Cardiac fibroblast (primary cell): ENCODE measurements at places on chromosomes 13 and 19.

DNA sequence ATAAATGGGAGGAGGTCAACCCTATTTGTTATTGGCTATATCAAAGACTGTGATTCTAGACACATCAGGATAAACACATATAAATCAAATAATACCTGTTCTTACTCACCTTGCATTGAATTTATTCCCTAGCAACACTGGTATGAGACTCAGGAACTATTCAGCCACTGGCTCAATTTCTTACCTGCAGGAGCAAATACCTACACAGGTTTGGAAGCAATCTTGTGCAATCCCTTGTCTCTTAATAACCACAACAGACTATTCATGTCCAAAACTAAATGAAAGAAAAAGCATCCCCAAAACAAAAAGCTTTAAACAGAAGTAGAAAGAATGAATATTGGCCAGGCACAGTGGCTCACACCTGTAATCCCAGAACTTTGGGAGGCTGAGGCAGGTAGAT lies 55.5 kb downstream of the TBC1D4 start:
- DNase-seq: no peak

DNA sequence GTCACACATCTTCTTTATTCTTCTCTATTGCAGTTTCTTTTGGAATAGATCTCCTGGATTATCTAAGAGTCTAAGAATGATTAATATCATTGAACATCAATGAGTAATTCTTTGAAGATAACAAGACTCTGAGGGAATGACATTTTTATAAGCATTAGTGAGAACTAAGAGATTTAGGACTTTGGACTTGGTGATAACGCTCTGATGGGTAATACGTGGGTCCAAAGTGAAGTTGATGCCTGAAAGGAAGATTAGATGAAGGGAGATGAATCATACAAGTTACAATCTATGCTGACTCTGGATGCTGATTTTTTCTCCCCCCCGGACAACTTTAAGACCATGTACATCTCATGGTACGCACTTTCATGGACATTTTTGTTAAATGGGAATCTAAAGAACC lies 364.5 kb downstream of the GPC5 start:
- DNase-seq: no peak

DNA sequence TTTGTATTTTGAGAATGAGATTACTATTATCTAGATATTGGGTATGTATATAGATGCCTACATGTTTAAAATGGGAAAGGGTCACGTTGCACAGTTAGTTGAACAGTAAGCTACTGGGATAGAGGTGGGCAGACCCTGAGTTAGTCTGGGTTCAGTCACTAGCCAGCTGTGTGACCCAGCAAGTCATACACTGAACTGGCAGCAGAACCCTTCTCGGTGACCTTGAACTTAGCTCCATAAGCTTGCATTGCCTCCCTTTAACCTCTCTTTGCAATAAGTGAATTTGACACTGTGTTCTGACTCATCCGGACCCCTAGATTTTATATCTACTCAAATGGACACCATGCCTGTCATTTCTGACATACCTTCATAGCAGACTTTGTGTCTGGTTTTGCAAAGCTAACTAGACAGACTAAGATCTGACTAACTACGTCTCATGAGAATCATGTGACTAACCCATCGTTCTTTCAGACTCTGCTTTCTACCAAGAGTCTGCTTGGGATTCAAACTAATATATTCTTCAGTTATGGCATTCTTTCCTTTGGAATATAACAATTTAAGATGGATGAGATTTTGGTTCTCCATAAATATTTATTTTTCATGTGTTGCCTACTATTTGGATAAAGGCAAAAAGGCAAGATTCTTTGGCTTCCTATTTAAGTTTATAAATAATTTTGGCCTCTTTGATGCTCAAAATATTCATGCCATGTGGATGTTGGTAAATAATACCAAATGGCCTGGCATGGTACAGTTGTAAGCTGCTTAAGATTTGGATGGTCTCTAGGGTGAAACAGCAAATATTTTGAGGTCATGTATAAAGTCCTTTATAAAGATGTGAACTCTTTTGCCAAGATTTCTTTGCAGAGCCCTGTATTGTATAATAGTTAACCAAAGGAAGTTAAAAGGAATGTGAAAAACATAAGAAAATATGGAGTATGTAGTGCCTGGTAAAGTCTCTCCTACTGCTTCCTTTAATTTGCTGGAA lies 159.3 kb downstream of the ITGBL1 start:
- peak; percentile 57 for DNase-seq

DNA sequence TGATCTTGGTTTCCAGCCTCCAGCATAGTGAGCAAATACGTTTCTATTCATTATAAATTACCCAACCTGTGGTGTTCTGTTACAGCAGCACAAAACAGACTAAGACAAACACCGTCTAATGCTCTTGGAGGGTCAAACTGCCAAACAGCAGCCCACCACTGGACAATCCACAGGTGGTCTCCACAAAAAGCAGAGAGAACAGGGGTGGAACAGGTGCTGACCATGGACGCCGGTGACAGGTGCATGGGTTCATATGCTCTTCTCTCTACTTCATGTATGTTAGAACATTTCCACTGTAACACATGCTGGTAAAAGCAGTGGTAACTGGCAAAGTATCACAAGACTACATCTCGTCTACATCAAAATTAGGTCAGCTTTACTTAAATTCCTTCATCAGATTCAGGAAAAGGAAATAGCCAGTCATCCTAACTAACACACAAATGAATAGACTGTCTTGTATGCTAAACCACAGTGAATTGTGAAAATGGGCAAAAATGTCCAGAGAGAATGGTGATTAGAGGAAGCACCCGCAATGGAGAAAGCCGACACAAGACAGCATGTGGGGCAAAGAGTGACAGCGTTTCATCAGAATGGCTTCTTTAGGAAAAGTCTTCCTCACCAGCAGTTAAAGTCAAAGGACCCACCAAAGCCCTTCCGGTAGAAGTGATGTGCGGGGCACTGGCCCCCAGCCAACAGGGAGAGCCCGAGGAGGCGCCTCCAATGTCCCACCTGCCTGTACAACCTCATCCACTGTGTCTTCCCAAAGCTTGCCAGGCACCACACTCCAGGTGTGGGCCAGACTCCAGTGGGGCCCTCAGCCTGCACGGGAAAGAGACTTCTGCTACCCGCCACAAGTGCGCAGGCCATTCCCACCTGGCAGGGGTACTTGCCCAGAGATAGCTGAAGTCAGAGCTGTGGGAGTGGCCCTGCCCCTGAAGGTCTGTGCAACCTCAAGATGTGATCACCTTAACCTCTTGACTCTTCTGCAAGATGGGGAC lies 6.5 kb downstream of the CARS2 start:
- no peak for DNase-seq

DNA sequence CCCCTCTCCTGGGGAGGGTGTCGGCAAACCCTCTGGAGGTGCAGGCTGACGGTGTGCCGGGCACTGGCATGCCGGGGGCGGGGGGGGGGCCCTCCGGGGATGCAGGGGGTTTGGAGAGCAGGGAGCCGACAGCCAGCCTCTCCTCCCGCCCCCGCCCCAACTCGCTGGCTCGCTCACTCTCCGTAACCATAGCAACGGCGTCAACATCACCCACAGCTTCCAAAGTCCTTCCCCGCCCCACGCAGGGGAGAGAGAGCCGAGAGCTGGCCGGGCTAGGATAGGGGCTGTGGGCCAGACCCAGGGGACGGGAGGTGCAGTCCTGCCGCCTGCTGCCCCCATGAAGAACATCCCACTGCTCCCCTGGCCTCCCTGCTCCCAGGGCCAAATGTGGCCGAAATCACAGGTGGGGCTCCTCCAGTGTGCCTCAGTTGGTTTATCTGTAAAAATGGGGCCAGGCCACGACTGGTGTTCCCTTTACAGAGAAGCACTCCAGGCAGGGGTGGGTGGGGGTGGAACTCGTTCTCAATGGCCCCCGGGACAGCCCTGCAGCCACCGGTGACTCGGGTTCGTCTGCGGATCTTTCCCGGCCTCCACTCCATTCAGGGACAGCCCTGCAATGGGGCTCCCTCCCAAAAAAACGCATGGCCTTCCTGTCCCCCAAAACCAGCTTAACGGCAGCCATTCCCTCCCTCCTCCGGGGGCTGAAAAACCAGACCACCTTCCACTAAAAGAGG lies 3.2 kb downstream of the KLF16 start:
- DNase-seq: peak; percentile 78

GRCh38 chr13:71789693-71790329 lies 77.2 kb downstream of the DACH1 start:
- DNase-seq: peak; percentile 6

- peak; percentile 65 for DNase-seq
Measured at GRCh38 chr13:76812206-76812897, 73.9 kb downstream of the KCTD12 start.

- peak; percentile 22 for DNase-seq
Measured at GRCh38 chr13:51585696-51586095, 1.4 kb downstream of the WDFY2 start.

- no peak for DNase-seq
Measured at GRCh38 chr19:47109177-47109540, 4.4 kb downstream of the ZC3H4 start.

DNA sequence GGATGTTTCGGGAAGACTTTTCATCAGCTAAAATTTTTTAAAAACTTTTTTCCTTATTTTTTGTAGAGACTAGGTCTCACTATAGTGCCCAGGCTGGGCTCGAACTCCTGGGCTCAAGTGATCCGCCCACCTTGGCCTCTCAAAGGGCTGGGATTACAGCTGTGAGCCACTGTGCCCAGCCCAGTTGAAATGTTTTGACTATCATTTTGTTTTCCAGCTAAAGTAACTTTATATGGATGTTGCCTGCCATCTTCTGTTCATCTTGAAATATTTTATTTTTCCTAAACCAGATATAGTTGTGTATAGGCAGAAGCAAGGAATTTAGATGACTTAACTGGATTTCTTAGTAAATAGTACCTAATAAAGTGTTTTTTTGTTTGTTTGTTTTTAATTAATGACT lies 7.0 kb downstream of the CAB39L start:
- DNase-seq: peak; percentile 80

DNA sequence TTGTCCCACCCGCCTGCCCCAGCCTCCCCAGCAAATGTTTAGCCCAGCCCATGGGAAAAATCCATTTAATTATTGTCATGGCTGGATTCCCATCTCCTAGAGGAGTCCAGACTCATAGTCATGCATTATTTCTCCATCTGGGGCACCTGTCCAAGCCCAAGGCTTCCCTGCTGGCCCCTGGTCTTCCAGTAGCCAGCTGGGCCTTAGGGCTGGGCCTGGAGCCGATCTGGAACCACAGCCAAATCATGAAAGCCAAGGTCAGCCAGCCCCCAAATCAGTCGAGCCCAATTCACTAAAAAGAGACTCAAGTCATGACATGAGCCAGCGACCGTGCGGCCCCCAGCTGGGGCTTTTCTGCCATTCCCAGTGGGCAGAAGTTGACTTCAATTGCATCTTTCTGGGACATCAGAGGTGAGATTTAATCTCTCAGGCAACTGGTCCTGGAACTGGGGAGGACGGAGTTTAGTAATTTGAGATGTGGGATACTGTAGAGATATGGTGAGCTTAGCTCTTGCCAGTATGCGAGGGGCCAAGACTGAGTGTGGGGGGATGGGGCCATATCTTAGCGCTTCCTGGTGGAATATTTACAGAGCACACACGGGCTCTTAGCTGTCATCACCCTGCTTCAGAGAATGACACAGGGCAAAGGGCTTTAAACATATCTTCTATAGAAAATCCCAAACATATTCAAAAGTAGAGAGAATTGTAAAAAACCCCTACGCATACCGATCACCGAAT lies 9.4 kb upstream of the PGLYRP2 start:
- peak; percentile 60 for DNase-seq

- peak; percentile 55 for DNase-seq
Measured at GRCh38 chr19:13082192-13083007, 20.3 kb downstream of the LYL1 start.

- DNase-seq: no peak
Measured at GRCh38 chr19:47445937-47446402, 25.7 kb downstream of the SLC8A2 start.

DNA sequence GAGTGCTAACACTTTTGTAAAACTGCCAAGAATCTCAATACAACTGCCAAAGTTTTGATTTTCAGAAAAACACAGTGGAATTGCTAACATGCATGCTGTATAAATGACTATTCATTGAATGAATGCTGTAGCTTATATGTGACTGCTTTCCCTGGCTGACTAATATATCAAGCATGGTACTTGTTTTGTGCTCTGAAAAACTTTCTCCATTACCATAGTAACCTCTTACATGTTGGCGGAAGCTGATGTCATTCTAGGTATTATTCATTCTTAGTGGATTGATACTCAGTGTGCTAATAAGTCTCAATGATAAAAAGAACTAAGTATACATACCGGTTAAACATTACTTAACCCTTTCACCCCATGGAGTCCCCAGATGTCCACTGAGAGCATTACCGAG lies 166.1 kb upstream of the MYO16 start:
- DNase-seq: peak; percentile 82

- DNase-seq: peak; percentile 83
Measured at GRCh38 chr13:28792992-28793391, 27.1 kb upstream of the MTUS2 start.

- no peak for DNase-seq
Measured at GRCh38 chr19:50378169-50378862, 2.1 kb downstream of the NR1H2 start.

DNA sequence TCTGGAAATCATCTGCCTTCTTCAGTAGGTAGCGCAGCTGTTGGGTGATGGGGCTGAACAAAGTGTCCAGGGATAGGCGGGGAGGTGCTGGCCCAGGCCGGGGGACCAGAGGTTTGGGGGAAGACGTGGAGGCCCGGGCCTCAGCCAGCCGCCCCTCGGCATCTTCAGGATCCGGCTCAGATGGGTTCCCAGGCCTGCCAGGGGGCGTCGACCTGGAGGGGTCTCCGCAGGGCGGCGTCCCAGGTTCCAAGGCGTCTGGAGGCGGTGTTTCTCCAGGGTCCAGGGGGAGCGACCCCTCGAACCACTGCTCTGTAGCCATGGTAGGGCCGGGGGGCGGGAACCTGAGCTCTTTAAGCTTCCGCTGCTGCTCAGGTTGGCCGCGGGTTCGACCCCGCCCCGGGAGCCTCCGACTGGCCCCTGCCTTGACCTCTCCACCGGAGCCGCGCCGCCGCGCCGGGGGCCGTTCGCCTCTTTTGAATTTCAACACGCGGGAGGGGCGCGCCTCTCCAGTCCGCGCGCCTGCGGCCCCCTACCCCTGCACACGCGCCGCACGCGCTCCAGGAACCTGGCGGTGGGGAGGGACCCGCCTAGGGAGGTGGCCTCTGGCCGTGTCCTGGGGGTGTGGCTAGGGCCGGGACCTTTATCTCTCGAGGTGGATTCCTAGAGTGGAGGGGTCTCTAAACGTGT lies at the start of gene C19orf67:
C19orf67 (minus strand) TSS at position 475 of the 687 bp plus-strand sequence; CDS start at position 319, 156 bp downstream.
- no peak for DNase-seq

GRCh38 chr13:80753866-80754265 lies 412.9 kb upstream of the SPRY2 start:
- DNase-seq: no peak
